ENCODE measurements at places on chromosomes 3 and 15.
A peak's percentile ranks its signal among the peaks of the same experiment; 100 is the strongest.

DNA sequence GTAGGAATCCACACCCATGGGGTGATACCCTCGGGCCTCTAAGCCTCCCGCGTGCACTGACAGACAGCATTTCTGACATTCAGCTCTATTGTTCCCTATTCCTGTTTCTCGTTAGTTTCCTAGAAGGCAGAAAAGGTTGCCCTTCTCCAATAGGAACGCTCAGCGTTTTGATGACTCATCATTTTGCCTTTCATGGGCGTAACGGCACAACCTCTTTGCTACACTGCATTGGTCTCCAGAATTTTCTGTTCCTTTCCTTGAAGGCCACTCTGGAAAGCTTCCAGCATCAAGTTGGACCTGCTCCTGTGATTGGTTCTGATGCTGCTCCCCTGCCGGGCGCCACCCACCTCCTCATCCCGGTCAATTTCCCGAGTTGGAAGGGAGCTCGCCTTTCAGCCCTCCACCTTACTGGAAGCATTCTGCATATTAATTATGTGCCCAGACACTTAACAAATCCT is 13.0 kb upstream of the TNK2 start:
- DNase-seq, result no peak

GRCh38 chr3:139332092-139332491 is 11.7 kb upstream of the MRPS22 start:
- DNase-seq, result no peak

DNA sequence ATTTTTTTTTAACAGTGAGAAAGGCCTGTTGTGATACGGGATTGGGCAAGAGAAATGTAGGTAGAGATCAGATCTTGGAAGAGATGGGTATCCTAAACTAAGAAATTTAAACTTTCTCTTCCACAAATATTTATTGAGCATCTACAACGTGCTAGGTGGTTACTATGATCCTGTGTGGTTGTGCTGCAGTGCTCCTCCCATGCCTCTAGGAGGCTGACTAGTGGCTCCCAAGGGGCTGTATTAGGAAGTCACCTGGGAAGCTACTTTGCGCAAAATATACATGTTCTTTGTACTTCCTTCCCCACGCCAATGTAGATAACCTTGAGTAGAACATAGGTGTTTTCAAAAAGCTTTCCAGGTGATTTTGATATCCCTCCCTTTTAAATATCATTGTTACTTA is 27.2 kb downstream of the USP3 start:
- no peak for DNase-seq

GRCh38 chr3:72584262-72584661 is 264.0 kb downstream of the SHQ1 start:
- no peak for DNase-seq

- DNase-seq, result no peak
Measured at GRCh38 chr15:63089260-63090043, 32.2 kb upstream of the LACTB start.

GRCh38 chr3:182810574-182811268 is 17.4 kb downstream of the ATP11B start:
- no peak for DNase-seq

GRCh38 chr3:48630407-48630806 is 4.9 kb downstream of the SLC26A6 start:
- DNase-seq, result no peak

GRCh38 chr3:173865900-173866498 is 468.5 kb downstream of the NLGN1 start:
- no peak for DNase-seq

GRCh38 chr15:68303560-68304436 is 26.3 kb downstream of the FEM1B start:
- DNase-seq, result no peak

GRCh38 chr3:142152384-142152783 is 3.0 kb upstream of the TFDP2 start:
- DNase-seq, result no peak

DNA sequence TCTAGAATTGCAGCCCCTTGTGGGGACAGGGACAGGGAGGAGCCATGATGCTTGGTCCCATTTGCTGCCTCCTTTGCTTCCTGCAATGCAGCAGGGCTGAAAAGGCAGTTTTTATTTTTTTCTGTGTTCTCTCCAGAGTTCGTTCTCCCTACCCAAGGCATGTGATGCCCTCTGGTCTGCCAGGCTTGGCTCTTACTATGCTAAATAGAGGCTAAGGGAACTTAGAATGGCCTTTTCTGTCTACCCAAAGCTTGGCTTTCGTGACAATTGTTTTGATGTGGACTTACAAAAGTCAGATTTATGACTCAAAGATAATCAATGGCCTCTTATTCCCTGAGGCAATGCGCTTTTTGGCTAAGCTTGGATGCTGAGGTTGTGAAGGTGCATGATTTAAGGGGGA is 293.3 kb upstream of the TBL1XR1 start:
- DNase-seq, result peak; percentile 78

- DNase-seq, result no peak
Measured at GRCh38 chr15:48119277-48119676, 1.5 kb upstream of the SLC24A5 start.

DNA sequence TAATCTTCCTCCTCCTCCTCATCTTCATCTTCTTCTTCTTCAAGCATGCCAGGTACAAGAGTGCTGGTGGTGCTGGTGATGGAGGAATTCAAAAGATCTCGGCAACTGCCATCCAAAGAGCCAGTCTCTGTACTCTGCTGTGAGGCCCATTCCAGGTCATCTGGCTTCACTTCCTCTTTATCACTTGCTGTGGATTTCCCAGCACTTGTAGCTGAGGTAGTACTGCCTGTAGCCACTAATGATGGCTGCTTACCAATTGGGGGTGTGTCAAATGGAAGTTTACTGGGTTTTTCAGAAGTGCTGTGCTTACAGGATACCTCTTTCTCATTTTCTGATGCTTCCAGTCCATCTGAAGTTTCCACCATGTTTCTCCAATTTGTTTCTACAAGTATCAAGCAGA is 28.8 kb upstream of the SHC4 start:
- no peak for DNase-seq

GRCh38 chr15:89673165-89673512 is 6.0 kb downstream of the PLIN1 start:
- DNase-seq, result no peak

DNA sequence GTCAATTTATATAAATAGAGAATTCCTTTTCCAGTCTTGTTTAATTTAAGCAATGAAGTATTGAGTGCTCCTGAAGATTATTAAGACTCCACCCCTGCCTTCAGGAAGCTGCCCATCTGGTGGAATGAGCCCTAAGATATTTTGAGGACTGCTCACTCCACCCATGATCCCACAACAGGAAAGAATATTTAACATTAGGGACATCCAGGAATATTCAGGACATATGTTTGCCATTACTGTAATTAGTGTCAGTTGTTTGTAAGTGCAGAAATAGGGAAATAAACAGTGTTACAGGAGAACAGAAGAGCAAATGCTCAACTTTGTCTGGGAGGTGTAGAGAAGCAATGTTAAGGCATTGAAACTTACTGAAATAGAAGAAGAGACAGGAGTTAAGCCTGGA is 375.0 kb downstream of the ROBO2 start:
- DNase-seq, result no peak

DNA sequence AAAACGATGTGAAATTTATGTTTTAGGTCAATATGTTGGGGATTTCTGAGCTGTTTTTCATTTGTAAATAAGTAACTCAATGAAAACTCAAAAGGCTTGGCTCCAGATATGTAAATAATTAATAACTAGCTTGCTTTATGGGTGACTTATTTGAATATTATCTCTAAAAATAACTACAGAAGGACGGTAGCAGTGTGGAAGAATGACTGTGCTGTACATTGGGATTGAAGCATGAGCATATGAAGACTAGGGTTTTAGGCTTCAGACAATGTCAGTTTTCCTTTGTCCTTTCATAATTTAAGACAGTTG is 343.9 kb downstream of the GRM7 start:
- DNase-seq, result no peak
